Non-pigmented ciliary epithelial cell (primary cell): ENCODE measurements at places on chromosomes 11 and 22.

- no peak for DNase-seq
Observed at GRCh38 chr11:60838132-60838531, 3.8 kb upstream of the CCDC86 start.

DNA sequence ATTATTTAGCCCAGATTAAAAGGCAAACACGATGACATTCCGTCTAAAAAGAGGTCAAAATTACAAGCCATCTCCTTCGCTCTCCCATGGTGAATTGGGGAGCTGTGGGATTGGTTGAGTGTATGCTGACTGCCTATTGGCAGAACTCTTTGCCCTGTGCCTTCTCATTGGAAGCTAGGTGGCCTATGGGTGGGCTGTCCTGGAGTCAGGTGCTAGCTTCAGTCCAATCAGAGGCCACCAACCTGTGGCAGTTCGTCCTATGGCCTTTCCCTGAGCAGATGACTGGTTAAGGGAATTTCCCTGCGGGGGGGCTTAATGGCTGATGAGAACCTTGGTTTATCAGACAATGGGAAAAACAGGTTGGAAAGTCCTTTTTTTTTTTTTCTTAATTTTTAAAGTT, 3.2 kb upstream of the MTMR3 start:
- DNase-seq, result no peak

GRCh38 chr11:128407962-128408361, 179.4 kb downstream of the ETS1 start:
- DNase-seq, result peak; percentile 45

DNA sequence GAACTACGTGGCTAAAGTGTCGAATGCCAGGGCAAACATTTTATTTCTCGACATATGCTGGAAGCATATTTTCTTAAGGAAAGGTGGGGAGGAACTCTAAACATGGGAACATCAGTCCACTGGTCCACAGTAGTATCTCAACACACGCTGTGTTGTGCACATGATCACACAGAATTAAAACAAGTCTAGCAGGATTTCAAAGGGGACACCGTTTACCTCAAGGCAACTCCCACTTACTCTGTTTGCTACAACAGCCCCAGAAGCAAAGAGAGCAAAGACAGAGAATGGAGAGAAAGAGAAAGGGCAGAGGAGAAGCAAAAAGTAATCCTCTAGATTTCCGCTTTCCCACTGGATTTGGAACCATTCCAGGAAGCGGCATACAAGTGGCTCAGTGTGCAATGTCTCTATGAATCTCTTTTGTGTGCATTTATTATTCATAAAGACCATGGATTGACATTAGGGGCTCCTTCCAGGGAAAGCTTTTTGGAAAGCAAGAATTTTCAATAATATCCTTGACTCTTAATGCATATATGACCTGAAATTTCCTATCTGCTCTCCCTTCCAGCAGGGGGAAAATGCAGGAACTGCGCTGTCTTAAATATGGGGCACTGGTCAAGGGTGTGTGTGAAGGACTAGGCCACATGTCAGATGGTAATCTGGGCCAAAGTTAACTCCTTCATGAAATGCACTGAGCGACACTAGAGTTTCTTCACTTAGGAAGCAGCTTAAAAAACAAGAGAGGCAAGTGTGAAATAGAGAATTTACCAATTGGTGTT, 34.8 kb upstream of the CCDC34 start:
- no peak for DNase-seq

- DNase-seq, result peak; percentile 20
Observed at GRCh38 chr11:30196400-30197206, 34.2 kb upstream of the FSHB start.

- DNase-seq, result no peak
Observed at GRCh38 chr22:28237112-28237511, 318.1 kb upstream of the PITPNB start.

DNA sequence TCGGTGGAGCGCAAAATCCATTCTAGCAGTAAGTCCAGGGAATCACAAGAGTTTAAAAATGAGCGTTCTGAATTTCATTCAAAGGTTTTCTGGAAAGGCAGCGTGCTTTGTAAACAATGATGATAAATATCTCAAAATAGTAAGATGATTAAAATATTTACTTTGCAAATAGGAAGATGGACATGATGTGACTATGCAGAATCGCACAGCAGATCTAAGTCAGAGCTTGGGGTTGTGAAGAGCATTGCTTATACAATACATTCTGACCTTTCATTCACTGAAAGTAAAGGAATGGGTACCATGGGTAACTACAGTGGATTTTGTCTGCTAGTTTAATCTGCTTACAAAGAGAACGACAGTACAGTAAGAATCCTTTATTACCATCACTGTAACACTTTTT, 77.5 kb downstream of the PPP6R3 start:
- DNase-seq, result no peak

- no peak for DNase-seq
Observed at GRCh38 chr11:83709434-83709833, 423.3 kb upstream of the CCDC90B start.

GRCh38 chr11:112538534-112539280, 278.0 kb upstream of the PLET1 start:
- no peak for DNase-seq

DNA sequence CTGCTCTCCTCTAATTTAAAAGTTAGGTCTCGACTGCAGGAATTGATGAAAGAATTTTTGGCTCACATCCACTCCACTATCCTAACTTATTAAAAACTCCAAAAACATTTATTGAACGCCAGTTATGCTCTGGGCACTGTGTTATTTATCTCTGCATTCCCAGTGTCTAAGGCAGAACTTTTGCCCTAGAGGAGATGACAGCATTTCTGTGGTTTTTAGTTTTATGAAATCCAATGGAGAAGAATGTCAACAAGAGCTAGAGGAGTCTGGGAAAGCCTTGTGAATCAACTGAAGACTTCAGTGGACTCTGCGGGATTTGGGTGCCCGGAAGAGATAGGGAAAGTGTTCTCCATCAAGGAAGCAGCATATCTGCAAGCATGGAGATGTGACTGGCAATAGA, 217.0 kb upstream of the PGR start:
- DNase-seq, result no peak
